ENCODE measurements at places on chromosomes 11 and 22.

DNA sequence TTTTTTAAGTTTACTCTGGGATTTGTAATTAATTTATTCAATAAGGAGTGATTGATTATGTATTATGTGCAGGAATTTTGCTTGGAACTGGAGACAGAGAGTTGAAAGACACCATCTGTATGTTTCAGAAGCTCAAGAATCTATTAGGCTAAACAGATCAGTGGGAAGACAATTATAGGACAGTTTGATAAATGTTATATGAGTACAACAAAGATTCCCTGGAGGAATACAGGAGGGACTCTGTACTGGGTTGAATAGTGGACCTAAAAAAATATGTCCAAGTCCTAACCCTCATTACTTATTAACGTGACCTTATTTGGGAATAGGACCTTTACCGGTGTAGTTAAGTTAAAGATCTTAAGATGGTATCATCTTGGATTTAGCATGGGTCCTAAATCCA, 681.2 kb downstream of the NELL1 start:
- DNase-seq: no peak

- no peak for DNase-seq
Observed at GRCh38 chr11:104876324-104876723, 21.9 kb downstream of the CASP12 start.

- DNase-seq: no peak
Observed at GRCh38 chr22:25582946-25583345, 18.5 kb downstream of the GRK3 start.

DNA sequence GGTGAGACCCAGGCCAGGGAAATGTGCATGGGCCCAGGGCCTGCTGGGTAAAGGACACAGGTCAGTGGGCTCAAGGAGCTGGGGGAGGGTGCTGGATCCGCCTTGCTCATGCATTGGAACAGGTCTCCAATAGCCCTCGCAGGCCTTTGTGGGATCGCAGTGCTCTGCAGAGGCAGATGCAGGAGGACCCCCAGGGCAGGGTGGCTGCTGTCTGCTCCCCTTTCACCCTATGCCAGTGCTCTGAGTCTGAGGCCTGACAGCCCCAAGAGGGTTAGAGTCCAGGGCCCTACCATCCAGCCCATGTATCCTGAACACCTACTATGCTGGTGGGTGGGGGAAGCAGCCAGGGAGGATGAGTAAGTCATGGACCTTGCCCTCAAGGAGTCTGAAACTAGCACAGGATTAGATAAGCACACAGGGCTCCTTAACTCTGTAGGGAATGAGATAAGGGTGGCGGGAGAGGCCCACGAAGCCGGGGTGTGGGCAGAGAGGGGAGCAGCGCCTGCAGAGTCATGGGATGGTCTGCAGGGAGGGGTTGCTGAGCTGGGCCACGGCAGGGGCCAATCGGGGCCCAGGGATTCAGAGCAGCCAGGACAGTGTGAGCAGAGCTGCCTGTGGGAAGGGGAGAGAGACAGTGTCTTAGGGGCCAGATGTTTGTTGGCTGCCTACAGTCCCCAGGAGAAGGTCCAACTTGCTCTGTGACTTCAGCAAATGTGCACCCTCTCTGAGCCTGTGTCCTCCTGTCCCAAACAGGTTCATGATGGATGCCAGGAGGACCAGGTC, 10.5 kb upstream of the EHD1 start:
- no peak for DNase-seq

DNA sequence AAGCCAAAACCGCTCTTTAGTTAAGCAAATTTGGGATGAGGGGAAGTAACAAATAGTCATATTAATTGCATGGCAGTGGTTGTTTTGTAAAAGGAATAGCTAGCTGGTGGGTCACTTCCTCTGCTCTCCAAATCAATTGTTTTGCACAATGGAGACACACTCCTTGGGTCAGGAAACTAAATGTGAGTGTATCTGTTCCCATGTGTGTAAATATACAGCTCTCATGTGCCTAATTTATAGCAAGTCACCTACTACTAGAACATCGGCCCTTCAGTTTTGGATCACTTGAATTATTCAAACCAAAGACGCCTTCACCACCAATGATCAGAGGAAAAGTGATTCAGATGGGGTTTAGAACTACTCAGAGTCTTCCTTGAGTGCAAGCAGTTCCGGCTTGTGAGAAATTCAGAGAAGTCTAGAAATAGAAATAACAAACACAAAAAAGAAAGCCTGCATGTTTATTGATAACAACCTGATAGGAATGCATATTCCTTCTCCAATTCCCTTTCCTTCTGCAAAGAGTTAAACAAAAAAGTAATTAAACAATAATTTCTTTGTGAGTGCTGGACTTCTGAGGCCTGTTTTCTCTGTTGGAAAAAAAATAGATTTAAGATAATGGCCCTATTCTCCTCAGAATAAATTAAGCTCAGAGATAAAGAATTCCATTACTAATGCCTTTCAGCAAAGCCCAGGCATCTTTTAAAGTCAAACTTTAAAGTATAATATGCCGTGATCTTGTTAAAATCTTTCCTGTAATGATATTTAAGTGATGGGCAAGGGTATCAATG, 100.4 kb downstream of the KIRREL3 start:
- DNase-seq: no peak

GRCh38 chr22:43723816-43724215, 88.3 kb downstream of the EFCAB6 start:
- DNase-seq: no peak
